Endothelial cell (in vitro differentiated cells): ENCODE measurements at places on chromosomes 16 and 17.

DNA sequence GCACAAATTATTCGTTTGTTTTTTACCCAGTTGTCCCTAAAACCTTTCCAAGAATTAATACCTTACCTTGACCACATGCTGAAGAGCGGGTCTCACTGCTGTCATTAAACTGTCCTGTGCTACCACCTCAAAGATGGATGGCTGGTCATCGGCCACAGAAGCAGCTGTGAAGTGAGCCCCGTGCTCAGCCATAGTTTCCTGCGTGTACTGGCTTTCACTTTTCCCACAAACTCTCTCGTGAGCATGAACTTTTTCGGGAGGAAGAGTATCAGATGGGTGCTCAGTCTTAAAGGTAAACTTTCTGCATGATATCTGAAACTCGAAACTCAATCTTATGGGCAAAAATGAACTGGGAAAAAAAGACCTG, 558 bp downstream of the PEX12 start:
- DNase-seq, result no peak

DNA sequence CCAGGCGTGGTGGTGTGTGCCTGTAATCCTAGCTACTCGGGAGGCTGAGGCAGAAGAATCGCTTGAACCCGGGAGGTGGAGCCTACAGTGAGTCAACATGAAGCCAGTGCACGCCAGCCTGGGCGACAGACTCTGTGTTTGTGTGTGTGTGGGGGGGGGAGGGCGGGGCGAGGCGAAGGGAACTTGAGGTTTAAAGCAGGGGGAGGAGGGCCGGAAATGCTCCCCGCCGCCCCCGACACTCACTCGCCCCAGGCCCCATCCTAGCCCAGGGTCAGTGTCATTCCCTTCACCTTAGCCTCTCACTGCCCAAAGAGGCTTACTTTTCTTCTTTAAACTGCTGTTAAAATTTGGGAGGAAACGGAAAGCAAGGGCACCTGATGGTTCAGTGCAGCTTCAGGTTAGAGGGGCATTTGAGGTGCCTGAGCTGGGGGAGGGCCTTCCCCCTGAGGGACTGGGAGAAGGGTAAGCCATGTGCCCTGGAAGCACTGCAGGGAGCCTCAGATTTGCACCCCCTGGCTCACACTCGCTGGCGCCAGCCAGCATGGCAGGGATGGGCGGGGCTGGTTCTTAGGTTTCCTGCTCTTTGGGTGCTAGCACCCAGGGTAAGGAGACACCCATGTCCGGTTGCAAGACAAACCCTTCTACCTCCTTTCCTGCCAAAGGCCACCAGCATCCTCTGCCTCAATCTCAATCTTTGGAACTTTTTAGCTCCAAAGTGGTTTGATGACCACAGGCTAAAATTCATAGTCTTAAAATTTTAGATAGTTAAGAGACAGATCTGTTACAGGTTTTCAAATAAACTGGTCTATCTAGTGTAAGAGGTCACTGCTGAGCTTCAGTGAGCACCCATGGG, 2.2 kb upstream of the LIMD2 start:
- DNase-seq, result no peak

GRCh38 chr17:34519282-34519681, 60.1 kb upstream of the TMEM132E start:
- peak; percentile 60 for DNase-seq

DNA sequence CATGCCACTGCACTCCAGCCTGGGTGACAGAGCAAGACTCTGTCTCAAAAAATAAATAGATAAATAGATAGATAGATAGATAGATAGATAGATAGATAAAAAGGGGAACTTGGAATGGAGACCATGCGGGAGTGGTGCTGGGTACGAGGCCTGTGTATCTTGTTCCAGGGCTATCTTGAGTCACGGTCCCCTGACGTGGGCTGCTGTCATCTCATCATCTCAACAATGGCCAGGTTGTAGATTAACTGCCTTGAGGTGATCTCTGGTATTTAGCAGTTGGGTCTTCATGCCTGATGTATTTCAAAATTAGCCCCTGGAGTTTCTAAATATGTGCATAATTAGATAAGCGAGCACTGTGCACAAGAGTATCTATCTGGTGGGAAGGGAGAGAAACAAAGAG, 212.1 kb downstream of the CDRT15L2 start:
- DNase-seq, result no peak

DNA sequence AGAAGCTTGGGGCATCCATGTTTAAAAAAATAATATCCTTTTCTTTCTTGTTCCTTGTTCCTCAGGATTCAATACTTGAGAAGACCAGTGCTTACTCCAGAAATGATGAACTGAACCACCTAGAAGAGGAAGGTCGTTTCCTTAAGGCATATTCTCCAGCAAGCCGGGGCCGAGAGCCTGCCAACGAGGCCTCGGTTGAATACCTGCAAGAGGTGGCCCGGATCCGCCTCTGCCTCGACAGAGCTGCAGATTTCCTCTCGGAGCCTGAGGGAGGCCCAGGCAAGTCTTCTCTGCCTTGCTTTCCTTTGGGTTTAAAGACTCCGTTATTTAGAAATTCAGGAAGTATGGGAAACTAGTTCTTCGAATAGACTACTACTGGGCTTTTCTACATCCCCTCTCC, 42.5 kb upstream of the ENDOV start:
- no peak for DNase-seq

DNA sequence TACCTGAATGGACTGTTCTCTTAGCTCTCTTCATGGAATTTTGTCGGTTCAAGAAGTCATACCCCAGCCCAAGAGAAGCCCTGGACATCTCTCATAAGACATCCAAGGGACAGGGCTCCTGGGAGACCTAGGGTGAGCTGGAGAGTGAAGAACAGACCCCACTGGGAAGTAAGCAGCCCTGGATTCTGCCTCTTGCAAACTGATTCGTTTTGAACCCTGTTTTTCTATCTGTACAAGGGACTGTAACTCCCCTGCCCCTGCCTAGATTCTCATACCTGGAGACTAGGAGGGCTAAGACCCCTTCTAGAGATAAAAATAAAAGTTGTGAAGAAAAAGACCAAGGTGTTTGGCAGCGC, 449 bp downstream of the CCL3L1 start:
- no peak for DNase-seq
